ENCODE measurements at places on chromosomes 5 and 9. TPM values are rescaled to one million over a fixed set of nuclear protein-coding genes. Genes with fewer than 3 reads are reported as not detected.
A peak's percentile ranks its signal among the peaks of the same experiment; 100 is the strongest.

COL27A1 gene
- 13.6 TPM for total RNA-seq

SGCD gene
- total RNA-seq: 0.52 TPM

FAXDC2 gene
- total RNA-seq: 2.9 TPM

SOHLH1 gene
- not detected for total RNA-seq

ARRDC3 gene
- total RNA-seq: 55.4 TPM

TMEM250 gene
- 32.6 TPM for total RNA-seq

DNA sequence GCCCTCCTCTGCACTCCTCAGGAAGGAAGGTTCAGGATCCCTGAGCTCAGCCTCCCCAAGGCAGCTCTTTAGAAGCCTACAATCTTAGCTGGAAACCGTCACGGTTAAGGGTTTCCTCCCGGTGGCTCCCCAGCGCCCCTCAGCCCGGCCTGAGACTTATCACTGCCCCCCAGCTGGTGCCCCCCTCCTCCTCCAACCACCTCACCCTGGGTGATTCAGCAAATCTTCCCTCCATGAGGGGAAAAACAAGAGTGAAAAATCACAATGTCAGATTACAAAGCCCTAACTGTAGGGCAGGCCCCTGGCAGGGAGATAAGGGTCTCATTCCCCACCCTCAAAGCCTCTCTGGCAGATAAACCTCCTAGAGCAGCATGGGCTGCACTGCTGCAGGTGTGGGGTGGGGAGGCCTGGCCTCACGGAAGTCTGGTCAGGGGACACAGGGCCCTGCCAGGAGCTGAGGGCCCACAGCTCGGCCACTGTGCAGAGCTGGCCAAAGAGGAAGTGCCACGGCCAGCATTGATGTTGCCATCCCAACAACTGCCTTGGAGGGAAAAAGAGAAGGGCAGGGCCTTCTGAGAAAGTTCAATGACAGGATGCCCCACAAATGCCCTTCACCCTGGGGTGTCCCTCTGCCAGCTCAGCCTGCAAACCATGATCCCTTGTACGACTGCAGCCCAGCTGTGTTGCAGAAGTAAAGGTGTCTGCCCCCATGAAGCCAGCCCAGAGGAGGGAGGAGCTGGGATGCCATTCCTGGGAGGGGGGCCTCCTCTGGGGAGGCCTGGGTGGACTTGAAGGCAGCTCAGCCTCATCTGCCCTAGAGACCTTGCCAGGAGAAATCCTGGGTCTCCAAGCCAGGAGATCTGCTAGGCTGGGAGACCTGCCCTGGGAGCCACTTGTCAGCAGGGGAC is 25.9 kb downstream of the GFI1B start:
- ATAC-seq: no peak

DNA sequence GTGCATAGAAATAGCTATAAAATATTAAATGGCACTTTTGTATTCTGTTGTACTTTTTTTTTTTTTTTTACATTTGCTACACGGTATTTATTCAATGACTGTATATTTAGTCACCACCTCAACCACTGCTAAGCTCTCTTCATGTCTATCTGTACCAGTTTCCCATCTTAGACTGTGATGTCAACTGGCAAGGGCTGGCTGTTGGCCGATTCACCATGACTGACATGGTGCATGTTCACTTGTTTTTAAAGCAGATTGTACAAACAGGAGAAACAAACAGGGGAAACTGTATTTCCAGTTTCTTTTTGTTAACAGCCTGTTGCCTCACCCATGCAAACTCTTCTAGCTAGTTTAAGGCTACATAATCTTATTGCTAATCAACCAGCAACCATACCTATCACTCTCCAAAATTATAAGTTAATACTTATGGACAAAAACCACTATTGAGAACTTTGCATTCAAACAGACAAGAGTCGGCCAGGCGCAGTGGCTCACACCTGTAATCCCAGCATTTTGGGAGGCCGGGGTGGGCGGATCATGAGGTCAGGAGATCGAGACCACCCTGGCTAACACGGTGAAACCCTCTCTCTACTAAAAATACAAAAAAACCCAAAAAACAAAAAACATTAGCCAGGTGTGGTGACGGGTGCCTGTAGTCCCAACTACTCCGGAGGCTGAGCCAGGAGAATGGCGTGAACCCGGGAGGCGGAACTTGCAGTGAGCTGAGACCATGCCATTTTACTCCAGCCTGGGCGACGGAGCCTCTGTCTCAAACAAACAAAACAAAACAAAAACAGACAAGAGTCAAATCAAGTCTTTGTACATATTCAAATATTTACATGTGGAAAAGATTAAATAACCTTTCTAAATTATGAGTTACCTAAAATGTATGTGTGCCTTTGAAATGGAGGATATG is 13.2 kb downstream of the ZFAND5 start:
- ATAC-seq: peak; percentile 68

DNA sequence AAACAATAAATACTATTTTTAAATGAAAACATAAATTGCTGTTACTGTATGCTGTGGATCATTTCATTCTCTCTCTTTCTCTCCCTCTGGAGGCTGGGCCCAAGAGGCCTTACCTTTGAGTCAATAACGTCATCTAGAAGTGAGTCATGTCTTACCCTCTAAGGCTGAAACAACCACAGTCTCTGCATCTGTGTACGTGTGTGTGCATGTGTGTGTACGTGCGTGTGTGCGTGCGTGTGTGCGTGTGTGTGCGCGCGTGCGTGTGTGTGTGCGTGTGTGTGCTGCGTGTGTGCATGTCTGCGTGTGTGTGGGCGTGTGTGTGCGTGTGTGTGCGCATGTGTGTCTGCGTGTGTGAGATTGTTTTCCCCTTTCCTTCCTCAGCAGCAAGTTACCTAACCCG is 13.6 kb upstream of the IL17B start:
- ATAC-seq: peak; percentile 84

DNA sequence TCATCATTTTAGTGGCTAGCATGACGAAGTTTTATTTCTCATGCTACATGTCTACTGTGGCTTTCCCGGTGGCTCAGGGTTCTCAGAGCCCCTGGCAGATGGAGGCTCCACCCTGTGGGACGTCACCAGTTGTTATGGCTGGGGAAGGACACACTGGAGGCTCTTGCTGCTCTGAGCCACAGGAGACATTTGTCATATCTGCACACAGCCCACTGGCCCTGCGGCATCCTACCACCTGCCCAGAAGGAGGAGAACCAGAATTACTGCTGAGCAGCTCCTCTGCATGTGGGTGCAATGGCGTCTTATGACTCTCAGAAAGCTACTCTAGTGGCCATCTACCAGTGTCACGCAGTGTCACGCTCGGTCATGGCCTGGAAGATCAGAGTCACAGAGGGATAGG is 6.6 kb downstream of the OR13J1 start:
- no peak for ATAC-seq

GRCh38 chr5:55918087-55919035 is 67.2 kb downstream of the IL31RA start:
- no peak for ATAC-seq

DNA sequence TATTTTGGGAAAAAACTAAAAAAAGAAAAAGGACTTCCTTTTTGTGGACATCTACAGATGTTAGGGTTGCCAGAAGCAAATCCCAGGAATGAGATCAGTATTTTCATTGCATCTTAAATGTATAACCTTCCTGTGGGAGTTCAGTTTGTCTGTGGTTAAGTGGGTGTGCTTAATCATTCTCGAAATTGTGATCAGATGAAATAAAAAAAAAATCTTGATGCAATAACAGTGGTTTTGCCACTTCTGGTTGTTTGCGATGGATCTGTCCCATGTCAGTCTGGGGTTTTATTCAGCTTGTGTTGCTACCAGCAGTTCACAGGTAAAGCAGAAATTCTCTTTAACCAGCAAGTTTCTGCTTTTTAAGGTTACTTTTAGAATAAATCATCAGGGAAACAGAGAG is 179.0 kb downstream of the MAN2A1 start:
- no peak for ATAC-seq

- peak; percentile 23 for ATAC-seq
Observed at GRCh38 chr5:145479271-145479670, 355.9 kb downstream of the PRELID2 start.

- ATAC-seq: no peak
Observed at GRCh38 chr5:77318060-77318459, 107.6 kb downstream of the PDE8B start.

- ATAC-seq: no peak
Observed at GRCh38 chr5:169001394-169001793, 299.5 kb downstream of the SLIT3 start.

- no peak for ATAC-seq
Observed at GRCh38 chr5:78765116-78765515, 116.5 kb upstream of the LHFPL2 start.

GRCh38 chr5:111224561-111225345 is 569 bp downstream of the CAMK4 start:
- ATAC-seq: peak; percentile 34

All from esophagus mucosa (tissue), 1 donor.